Ecto neural progenitor cell (in vitro differentiated cells): ENCODE measurements at places on chromosomes 2 and 18.

DNA sequence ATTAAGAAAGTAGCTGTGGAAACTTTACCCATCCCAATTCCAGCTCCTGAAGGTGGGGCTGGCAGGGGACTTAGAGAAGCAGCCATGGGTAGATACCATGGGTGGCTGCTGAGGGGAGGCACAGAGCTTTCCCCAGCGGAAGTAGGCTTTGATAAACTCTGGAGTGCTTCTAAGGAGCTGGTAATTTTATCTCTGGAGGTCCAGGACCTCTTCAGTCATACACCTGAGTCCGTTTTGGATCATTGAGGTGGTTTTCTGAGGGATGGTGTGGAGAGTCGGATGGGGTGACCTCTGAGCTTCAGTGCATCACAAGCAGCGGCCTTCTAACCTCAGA is 36.7 kb upstream of the BMP10 start:
- DNase-seq, result no peak

DNA sequence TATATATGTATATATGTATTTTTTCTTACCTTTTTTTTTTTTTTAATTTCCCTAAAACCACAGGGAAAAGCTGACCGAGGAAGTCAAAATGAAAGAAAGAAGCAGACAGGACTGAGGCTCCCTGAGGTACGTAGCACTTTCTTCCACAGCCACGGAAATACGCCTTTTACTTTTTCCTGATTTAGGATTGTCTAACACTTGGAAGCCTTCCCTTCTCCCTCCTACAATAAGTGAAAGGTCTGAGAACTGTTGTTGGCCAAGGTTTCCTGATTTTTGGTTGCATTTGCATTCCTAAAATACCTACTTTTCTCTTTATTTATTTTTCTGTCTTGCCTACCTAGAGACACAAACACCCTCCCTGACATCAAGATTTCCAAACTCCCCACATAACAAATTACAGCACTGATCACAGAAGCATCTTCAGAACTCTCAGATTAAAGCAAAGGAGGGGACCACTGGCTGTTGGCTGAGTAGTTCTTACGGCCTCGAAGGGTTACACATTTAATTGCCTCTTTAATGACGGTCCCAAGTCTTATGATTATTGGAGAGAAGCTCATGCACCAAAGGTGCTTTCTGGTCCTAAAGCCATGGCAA is 778.5 kb upstream of the FANCL start:
- DNase-seq, result no peak

DNA sequence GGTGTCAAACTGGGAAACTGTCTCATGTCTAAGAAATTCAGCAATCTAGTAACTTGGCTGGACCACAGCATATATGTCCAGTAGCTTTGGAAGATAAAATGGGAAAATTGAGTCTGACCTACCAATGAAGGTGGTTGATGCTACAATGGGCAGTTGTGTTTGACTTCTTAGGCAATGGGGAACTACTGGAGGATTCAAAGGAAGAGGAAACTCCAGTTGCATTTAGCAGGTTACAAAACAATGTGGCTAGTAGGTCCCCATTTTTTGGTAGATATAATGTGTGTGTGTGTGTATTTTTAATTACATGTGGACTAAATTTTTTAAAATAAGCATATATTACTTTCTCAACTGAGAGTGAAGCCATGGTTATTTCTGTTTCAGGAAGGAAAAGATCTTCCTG is 427.7 kb downstream of the NBAS start:
- no peak for DNase-seq

GRCh38 chr2:49982871-49983270 is 828.6 kb upstream of the FSHR start:
- DNase-seq, result no peak
